EH (cell line): ENCODE measurements at places on chromosomes 4 and X.
A peak's percentile ranks its signal among the peaks of the same experiment; 100 is the strongest.

DNA sequence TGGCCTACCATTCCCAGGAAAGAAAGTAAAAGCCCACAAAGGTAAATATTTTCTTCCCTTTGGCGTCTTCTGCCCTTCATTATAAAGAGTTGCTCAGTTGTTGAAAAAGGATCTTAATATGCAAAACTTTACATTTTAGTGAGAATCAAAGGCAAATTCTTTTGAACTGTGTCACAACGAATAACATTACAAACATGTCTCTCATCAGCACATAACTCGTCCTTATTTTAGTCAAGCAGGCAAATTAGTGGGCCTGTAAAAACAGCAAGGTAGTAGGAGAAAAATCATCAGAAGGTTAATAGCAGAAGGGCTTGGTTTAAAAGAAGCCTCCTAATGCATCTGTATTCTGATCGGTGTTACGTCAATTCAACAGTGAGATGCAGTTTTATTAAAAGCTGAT, 647.3 kb upstream of the DIPK2B start:
- peak; percentile 54 for DNase-seq

DNA sequence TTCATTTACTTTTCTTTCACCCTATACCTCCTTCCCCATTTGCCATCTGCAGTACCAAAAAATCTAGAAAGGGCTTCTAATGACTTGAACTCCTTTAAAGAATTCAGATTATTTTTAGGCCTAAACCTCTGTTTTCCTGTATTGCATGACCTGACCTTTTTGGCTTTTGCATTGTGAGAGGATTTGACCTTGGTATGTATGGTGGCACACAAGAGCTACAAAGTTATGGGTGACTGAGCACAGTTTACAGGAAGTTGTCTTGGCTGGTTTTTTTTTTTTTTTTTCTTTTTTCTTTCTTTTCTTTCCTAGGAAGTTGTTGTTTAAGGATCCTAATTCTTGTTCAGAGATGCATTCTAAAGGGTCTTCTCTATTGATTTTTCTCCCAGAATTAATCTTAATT, 32.0 kb upstream of the MTMR8 start:
- DNase-seq = no peak

DNA sequence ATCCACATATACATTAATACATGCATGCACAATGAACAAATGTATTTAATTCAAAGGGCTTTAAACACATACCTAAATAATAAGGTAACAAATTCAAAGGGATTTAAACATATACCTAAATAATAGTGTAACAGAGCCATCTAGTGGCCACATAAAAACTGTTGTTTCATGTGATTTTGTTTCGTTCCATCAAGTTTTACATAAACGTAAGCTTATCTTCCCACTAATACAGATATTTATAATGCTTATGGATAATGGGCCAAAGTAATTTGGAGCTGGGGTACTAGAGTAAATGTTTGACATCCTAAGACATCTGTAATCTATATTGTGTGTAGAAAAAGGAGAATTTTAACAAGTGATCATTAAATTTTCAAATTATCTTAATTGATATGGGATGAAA, 82.3 kb downstream of the PRSS12 start:
- DNase-seq = peak; percentile 57

- DNase-seq = no peak
These were observed 50.2 kb downstream of the LEF1 start for GRCh38 chr4:108118505-108118904.

DNA sequence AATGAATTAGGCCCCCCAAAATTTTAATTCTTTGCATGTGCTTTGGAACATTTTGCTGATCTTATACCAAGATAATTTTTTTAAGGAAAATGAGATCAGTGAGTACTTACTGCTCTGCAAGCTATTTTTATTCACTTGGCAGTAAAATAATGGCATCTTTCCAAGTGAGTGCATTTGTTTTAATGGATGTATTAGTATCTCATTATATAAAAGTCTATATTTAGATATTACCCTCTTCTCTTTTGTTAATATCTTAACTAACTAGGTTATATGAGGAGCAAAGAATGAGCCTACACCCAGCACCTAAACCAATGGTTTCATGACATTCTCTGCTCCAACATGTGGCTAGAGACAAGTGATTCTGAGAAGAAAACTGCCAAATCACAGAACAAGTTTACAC, 21.1 kb upstream of the ARAF start:
- DNase-seq = peak; percentile 57

DNA sequence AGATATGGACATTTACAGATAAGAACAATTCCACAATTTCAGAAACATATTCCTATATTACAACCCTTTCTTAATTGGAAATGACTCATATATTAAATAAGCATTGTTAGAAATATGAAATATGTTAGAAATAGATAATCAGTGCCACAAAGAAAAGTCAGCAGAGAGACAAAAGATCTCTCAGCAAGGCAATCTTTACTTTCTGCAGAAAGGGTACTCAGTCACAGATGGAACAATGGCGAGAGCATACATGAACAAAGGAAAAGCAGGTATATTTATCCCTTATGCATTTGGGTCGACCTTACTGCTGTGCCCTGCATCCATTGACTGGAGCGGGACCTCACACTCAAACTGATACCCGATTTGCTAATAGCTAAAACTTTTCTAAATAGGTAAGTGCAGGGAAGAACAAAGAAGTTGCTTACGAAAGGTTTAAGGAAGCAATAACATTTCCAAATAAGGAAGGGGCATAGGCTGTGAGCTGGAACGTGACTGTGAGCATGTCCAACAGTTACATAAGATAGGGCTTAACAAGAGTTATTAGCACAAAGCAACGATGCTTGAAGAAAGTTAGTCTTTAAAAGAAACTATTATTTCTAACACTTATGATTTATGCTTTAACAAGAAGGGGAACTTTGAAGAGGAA, 40.8 kb downstream of the MGARP start:
- DNase-seq = no peak

DNA sequence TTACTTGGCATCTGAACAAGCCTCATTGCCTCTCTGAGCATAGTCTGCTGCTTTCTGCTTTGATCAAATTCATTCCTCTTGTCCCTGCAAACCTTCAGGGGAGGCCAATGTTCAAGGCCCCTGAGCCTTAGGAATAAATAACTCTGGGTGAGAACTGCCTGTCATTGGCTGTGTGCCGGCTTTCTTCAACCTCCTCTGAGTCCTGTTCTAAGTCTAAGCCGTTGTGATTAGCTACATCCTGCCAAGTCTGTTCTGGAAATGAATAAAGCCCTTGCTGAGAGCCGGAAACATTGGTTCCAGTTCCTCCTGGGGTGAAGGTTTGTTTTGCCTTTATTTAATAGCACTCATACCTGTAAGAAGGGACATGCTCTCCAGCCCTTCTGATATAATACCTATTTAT, 13.8 kb downstream of the RNF4 start:
- DNase-seq = peak; percentile 65

DNA sequence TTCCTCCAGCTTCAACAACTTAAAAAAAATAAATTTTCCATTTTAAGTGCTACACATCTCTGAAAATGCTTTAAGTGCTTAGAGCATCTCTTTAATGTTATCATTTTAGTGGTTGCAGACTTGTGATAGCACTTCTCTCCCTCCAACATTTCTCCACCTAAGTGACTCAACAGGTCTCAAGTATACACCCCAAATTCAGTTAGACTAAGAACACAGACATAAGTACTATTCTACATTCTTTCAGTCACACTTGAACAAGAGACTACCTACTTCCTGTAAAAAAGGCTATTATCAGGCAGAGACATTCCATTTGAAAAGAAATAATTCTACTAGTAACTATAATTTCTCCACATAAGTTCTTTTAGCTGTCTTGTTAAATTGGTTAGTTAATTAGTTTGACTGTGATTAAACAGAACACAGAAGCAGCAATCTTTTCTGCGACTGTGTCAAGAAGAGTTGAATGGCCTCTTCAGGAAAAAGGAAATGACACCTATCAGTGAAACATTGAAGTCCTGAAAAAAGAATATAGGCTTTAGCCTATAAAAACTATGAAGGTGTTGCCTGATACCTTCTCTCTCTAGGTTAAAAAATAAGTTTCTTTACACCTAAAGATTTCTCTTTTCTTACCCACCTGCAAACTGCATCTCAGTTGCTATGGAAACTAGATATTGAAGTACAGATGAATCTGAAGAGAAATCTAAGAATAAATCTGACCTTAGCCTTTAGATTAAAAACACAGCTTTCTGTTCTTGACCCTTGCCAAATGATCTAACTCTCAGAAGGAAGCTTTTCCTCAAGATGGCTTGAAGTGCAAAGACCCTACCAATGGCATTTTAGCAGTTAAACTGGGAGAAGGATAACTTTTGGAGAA, 18.0 kb downstream of the NAF1 start:
- no peak for DNase-seq

DNA sequence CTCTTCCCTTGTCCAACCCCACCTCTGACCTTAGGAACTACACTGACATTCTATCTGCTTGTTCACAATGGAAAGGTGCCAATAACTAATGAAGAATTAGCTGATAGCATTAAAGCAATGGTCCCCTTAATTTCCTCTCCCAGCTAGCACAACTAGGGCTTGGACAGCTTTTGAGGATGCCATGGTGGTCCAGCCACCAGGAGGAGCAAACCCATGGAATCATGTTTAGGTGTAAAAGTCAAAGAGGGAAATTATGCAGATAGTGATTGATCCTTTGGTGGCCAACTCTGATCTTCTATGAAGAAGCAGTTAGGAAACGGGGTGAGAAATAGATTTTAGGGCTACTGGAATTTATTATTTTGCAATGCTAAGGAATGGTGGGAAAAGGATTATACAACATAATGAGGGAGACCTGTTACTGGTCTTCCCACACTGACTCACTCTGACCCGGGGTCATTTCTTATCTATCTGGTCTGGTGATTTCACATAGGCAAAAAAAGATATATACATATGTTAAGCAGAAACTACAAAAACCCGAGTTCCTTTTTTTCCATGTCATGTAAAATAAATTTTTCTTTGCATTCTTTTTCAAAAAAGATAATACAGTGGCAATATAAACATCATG, 45.8 kb upstream of the FBXW7 start:
- DNase-seq = no peak

DNA sequence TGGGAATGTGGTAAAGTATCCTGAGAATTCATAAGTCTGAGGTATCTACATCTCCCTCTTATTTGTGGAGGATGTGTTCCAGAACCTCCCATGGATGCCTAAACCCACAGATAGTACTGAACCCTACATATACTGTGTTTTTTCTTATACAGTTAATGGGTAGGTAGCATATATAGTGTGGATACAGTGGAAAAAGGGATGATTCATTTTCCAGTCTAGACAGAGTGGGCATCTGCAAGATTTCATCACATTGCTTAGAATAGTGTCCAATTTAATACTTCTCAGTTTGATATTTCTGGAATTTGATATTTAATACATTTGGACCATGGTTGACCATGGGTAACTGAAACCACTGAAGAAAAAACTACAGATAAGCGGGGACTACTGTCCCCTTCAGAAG, 155.0 kb upstream of the ANKRD50 start:
- DNase-seq = no peak

DNA sequence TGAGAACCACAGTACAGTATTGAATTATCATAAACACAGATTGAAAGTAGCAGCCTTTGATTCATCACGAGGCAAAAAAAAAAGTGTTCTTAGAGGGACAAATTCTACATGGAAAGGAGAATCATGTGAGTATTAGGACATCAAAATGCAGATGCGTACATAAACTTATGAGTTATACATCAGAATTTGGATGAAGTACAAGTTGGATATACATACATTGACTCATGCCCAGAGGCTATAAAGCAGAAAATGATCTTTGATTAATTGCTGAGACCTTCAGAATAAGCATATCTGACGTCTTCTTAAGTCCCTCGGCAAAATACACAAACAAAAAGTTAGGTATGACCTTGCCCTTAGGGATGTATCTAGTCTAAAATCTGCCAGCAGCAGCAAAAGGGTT, 206.4 kb downstream of the LDB2 start:
- peak; percentile 19 for DNase-seq

GRCh38 chr4:60129740-60130139, 1070.4 kb upstream of the ADGRL3 start:
- DNase-seq = no peak

DNA sequence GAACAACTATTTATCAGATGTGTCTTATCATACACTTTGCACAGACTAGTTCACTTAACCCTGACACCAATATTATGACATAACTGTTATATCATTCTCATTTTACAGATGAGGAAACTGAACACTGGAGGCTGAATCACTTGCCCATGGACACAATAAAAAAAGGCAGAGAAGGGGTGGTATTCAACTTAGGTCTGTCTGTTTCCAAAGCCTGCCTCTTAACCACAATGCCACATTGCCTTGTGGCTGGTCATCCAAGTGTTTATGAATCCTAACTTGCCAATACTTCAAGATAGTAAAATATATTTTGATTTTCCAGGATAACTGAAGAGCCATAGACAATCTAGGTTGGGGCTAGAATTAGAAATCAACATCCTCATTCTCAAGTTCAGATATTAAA, 327.8 kb downstream of the NR3C2 start:
- no peak for DNase-seq

DNA sequence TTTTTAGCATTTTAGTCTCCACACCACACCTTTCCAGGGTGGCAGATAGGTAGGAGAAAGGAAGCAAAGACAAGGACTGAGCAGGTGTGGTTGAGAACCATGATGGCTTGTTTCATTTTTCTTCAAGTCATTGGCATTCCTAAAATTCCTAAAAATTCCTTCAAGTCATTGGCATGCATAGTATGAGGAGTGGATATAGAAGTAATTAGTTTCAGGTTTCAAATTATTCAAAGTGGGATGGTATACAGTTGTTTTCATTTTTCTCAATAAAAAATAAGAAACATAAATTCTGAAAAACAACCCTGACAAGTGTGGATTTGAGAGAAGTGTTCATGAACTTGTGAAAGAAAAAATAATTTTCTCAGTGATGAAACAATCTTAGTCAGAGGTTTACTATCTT, 22.3 kb upstream of the HERC3 start:
- peak; percentile 41 for DNase-seq

DNA sequence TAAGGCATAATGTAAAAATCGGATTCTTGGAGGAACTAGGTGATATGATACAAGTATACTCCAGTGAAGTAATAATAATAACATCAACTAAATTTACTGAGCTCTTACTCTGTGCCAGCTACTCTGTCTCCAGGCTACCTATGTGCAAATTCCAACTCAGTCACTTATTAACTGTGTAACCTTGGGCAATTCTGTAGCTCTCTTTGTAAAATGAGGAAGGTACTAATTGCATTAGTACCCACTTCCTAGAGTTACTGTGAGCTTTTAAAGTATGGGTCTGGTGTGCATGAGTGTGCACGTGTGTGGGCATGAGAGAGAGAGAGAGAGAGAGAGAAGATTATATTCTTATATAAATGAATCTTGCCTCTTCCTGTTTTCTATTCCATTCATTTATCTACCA, 169.9 kb downstream of the KCNIP4 start:
- no peak for DNase-seq
